ENCODE measurements at places on chromosomes 16 and 17.

DNA sequence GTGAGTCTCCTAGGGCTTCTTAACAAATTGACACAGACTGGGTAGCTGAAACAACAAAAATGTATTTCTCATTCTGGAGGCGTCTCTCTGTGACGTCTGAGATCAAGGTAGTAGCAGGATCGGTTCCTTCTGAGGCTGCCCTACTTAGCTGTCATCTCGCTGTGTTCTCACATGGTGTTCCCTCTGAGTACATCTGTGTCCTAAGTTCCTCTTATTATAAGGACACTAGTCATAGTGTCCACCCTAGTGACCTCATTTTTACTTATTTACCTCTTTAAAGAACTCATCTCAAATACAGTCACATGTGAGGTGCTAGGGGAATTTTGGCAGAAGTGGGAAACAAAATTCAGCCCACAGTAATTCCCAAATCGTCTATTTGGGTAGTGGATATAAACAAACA is 529.1 kb downstream of the NPIPA7 start:
- no peak for DNase-seq

DNA sequence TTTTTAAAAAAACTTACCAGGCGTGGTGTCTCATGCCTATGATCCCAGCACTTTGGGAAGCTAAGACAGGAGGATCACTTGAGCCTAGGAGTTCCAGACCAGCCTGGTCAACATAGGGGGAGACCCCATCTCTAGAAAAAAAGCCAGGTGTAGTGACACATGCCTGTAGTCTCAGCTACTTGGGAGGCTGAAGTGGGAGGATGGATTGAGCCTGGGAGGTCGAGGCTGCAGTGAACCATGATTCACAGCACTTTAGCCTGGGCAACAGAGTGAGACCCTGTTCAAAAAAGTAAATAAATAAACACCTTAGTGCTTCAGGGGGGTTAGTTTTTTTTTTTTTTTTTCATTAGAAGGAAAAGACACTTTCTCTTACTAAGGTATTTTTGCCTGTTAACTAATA is 58.9 kb upstream of the LRRC37A3 start:
- no peak for DNase-seq

DNA sequence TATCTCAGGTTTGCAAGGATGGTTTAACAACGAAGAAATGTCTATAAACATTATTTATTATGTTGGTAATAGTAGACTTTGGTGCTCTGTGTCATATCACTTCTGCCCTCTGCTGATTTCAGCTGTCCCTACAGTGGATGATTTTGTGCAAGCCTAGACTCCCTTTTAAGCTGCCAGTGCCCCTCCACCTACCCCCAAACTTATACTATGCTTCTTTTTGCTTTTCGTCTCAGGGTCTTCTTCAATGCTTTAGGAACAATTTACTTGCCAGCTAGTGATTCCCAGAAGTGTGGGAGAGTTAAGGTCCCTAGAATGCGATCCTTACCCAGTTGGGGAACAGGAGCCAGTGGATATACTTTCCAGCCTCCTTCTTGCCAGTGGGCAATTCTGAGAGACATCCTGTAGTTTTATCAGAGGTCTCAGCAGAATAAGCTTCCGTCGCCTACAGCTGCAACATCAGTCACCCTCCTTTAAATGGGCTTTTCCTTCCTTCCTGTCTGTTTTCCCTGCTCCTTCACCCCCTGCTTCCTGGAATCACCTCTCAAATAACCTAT is 4.1 kb downstream of the ICAM2 start:
- DNase-seq: no peak

DNA sequence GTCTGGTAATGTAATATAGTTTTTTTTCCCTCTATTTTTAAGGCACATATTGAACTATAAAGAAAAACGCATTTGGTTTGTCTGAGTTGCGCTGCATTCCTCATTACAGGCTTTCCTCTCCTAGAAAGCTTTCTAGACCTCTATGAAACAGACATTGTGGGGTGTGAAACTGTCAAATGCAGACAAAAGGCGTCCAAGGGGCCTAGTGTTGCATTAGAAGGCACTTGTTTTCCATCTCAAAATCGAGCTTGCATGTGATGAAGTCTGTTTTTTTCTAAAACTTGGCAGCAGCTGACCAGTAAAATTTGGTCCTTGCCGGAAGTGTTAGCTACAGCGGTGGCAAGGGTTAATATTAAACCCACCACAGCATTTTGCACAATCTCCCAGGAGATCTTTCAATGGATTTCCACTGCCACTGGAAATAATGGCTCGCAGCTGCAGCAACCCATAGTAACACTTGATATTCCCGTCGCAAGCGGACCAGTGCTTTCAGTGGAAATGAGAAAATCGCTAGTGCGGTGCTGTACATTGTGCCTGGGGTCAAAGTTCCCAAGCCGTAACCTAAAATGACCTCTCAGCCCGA is 602.6 kb downstream of the KCNJ2 start:
- DNase-seq: no peak

GRCh38 chr16:55539049-55539448 is 27.4 kb upstream of the CAPNS2 start:
- no peak for DNase-seq

All from foreskin keratinocyte (primary cell).